Left renal pelvis (tissue), 4 donors: ENCODE measurements at places on chromosomes 13 and 19. TPM values are rescaled to one million over a fixed set of nuclear protein-coding genes. Genes with fewer than 3 reads are reported as not detected.
A peak's percentile ranks its signal among the peaks of the same experiment; 100 is the strongest.

DNA sequence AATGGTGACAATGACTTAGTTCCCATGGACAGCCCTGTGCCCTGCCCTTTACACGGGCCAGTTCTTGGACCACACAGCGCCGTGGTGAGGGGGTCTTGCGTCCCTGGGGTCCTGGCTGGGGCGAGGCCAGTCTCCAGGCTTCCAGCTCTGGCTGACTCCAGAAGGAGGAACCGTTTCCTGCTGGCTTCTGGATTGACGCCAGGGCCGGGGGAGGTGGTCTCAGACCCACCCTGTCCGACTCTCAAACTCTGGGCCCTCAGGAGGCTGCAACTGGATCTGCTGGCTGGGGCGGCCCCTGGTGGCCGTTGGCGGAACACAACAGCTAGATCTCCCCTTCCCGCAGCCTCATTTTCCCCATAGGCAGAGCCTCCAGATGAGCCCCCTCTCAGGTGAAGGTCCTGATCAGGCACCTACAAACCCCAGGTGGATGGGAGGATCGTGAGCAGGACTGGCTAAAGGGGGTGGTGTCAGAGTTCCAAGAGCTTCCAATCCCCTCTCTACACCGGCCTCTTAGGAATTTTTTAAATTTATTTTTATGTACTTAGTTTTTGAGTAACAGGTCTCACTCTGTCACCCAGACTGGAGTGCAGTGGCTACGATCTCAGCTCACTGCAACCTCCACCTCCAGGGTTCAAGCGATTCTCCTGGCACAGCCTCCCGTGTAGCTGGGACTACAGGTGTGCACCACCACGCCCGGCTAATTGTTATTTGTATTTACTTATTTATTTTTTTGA, 8.0 kb downstream of the CCDC194 start:
- DNase-seq = no peak

DNA sequence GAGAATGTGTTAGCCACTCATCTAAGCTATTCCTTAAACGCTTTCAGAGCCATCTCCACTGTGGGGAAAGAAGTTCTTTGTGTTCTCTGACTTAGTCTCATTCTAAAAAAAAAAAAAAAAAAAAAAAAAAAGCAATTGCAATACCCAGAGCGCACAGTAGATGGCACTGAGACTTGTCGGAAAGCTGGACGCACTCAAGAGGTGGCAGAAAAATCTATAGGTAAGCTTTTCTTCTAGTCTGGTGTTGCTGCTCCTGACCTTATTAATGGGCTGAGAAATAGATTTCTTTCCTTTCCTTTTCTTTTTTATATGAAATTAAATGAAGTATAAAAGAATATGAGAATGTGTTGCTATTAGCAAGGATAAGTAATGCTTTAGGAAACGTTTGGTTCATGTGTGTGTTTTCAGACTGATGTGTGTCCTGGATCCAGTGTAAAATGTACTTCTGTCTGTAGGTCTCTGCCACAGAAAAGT, 4.7 kb upstream of the GJB2 start:
- DNase-seq = no peak

The FPR1 gene
- polyA plus RNA-seq = 3.6 TPM

- no peak for DNase-seq
Measured at GRCh38 chr19:5806905-5807304, 2.0 kb downstream of the NRTN start.

DNA sequence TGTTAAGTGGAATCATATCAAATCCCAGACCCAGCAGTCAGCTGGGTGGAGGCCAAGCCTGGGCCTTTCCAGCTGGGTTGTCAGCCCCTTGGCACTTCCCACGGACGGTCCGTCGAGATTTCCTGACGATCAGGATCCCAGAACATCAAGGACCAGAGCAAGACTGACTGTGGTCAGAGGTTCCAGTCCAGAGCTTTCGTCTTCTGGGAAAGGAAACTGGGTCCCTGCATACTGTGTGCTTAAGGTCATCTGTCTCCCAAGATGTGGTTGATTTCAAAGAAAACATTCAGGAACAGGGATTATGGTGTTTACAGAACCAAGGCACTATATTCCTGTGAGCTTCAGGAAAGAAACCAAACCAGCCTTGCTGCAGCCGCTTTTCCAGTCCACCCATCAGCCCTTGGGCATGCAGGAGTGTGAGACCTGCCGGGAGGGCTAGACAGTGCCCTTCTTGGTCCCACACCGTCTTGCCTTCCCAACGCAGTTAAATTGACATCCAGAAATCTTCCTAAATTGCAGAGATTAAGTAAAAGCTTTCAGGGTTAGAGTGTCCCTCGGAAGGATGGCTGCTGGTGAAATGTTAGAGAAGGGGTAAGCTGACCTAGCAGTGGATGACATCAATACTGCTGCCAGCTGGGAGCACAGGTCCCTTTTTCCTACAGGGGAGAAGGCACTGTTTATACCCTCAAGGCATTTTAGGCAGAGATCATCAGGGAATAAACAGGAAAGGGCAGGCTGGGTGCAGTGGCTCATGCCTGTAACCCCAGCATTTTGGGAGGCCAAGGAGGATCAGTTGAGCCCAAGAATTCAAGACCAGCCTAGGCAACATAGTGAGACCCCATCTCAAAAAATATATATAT, 5.0 kb upstream of the C19orf33 start:
- DNase-seq = no peak

The RFPL4AL1 gene
- polyA plus RNA-seq = not detected

- DNase-seq = no peak
Measured at GRCh38 chr19:18513868-18514267, 8.0 kb downstream of the ELL start.

The ZNF99 gene
- 0.96 TPM for polyA plus RNA-seq

DNA sequence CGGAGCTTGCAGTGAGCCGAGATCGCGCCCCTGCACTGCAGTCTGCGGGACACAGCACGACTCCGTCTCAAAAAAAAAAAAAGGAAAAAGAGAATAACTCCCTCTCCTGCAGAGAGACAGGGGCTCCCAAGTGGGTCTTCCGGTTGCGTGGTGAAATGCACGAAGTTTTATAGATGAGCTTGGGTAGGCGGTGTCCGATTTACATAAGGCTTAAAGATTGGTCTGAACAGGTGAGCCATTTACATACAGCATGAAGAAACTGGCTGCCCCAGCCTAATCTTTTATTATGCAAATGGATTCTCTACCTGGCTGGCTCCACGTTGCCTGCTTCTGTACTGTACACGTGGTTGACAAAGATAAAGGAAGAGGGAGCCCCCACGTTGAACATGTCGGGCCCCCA, 19.5 kb downstream of the ADGRE2 start:
- no peak for DNase-seq

GRCh38 chr19:4390017-4390566, 10.3 kb downstream of the SH3GL1 start:
- no peak for DNase-seq

GRCh38 chr13:110471833-110472162, 89.7 kb downstream of the RAB20 start:
- peak; percentile 43 for DNase-seq

DNA sequence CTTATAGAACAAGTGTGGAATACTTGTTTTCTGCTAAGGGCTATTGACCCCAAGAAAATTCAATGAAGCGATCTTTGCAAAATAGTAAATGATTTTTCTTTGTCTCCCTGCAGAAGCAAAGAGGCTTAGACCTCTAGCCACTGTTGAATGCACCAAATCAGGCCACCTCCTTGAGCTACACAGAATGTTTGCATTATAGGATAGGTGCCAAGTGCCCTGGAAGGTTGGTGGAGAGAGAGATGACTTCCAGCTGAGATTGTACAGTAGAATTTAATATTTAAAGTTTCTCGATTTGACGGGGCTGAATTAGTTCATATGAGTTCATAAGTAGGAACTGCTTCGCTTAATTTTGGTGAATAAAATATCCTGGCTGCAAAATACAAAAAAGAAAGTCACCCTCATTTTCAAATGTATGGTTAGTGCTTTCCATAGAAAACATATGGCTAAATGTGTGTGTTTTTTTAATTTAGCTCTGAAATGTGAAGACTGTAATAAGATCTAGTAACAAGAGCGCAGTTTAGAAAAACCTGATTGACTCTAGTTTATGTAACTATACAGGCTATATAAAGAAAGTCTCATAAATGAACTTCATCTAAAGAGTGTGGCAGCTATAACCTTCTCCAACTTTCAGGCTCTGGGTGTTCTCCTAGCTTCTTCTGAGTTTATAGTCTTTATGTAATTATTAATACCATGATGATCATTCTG, 41.6 kb downstream of the LRCH1 start:
- DNase-seq = no peak

The SPACA6 gene
- polyA plus RNA-seq = 29.4 TPM

The MAP4K1 gene
- 4.0 TPM for polyA plus RNA-seq
